ENCODE measurements at places on chromosomes 3 and 15.

DNA sequence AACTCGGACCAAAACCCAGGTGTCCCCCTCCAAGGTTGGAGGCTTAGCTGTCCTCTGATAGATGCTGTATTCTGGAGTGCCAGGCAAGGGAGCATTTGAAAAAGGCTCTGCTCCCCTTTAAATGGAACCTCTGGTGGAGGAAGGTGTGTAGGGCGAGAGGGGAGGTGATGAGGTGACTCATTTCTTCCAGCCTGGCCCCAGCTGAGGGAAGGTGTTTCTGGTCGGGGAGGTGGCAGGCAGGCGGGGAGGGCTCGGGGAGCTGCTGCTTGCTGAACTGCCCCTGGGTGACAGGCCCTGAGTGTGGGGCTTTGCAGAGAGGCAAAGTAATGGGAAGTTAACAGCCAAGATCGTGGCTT lies 18.8 kb downstream of the PSTPIP1 start:
- DNase-seq: no peak

- no peak for DNase-seq
Observed at GRCh38 chr15:55398243-55398642, 9.9 kb downstream of the CCPG1 start.

GRCh38 chr3:117195034-117195433 lies 485.5 kb downstream of the TUSC7 start:
- no peak for DNase-seq

GRCh38 chr15:50344006-50344464 lies 11.0 kb downstream of the GABPB1 start:
- no peak for DNase-seq

DNA sequence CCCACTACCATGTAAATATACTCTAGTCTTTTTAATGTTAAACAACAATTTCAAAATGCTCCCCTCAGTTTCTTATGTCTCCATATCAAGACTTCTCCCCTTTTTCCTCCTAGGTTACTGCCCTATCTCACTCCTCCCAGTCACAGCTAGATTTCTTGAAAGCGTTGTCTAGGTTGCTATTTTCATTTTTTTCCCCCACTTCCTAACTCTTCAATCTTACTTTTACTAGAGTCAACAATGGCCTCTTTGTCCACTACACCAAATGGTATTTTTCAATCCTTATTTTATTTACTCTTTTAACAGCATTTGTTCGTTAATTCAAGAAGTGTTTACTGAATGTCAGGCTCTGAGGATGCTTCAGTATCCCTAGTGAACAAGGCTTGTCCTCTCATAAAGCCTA lies 84.4 kb downstream of the VPS8 start:
- no peak for DNase-seq

DNA sequence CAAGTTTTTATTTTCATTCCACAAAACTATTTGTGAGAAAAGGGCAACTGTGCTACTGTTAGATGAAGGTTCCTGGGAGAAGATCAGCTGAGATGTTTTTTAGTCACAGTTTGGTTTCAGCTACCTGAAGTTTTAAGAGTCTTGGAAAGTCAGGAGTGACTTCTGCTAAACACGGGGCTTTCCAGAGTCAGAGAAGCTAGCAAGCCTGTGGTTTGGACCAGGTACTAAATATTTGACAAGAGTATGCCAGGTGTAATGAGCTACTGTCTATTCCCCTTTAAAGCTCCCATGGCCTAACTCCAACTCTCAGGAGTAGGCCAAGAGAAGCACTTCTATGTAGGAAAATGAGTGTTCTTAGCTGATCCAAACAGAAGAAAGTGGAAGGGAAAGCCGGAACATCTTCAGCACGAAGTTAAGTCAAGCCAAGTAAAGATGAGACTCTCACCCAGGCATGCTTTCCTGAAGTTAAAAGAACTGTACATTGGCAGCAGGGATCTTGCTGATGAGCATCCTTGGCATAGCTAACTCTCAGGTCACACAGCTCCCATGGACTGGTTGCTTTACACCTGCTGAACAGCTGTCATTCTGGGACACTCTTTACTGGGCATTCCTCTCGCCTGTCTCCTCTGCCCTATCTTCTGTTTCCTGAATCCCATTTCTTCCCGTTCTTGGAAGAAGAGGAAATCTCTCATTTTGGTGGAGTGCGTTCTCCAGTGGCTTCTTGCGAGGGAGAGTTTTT lies 22.5 kb downstream of the TM4SF18 start:
- DNase-seq: no peak

GRCh38 chr3:127038923-127039581 lies 56.1 kb downstream of the PLXNA1 start:
- DNase-seq: no peak

GRCh38 chr15:64905941-64906340 lies 5.8 kb upstream of the ANKDD1A start:
- no peak for DNase-seq

GRCh38 chr3:80233576-80233975 lies 465.8 kb upstream of the ROBO1 start:
- no peak for DNase-seq

DNA sequence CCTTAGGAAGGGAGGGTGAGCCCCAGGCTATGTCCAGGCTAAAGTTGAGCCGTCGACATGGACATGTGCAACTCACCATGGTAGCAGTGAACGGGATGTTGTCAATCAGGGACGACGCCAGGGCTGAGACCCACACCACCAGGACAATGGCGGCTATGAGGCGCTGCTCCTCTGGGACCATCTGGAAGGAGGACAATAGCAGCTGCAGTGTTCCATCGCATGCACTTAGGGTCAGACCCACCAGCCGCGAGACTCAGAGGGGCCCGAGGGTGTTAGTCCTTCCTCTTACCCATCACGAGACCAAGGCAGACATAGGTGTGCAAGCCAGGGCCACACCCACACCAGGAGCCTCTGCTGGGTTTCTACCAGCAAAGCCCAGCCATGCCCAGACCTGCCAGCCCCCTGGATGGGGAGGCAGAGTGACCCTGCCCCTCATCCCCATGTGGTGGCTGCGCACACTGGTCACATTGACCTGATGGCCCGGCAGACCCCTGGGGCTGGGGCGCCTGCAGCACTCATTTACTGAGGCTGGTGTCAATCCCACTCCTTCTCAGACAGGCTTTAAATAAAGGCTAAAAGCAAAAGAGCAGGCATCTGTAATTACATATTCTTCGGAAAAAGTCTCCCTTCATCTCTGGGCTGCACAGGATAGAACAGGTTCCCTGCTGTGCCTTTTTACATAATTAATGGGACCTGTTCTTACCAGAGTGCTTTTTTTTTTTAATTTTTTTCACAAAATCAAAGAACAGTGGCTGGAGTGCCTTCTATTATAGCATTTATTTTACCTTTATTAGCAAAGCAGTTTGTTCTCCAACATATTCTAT lies 227.8 kb downstream of the OCA2 start:
- DNase-seq: no peak

- DNase-seq: no peak
Observed at GRCh38 chr3:32076566-32076965, 29.9 kb upstream of the GPD1L start.

- no peak for DNase-seq
Observed at GRCh38 chr3:195546130-195546560, 3.0 kb upstream of the PPP1R2 start.

GRCh38 chr3:45232521-45232920 lies 6.4 kb upstream of the TMEM158 start:
- DNase-seq: no peak

GRCh38 chr3:195189821-195190220 lies 81.1 kb downstream of the XXYLT1 start:
- DNase-seq: no peak

GRCh38 chr3:5188419-5189221 lies 1.1 kb downstream of the EDEM1 start:
- DNase-seq: peak; percentile 36

DNA sequence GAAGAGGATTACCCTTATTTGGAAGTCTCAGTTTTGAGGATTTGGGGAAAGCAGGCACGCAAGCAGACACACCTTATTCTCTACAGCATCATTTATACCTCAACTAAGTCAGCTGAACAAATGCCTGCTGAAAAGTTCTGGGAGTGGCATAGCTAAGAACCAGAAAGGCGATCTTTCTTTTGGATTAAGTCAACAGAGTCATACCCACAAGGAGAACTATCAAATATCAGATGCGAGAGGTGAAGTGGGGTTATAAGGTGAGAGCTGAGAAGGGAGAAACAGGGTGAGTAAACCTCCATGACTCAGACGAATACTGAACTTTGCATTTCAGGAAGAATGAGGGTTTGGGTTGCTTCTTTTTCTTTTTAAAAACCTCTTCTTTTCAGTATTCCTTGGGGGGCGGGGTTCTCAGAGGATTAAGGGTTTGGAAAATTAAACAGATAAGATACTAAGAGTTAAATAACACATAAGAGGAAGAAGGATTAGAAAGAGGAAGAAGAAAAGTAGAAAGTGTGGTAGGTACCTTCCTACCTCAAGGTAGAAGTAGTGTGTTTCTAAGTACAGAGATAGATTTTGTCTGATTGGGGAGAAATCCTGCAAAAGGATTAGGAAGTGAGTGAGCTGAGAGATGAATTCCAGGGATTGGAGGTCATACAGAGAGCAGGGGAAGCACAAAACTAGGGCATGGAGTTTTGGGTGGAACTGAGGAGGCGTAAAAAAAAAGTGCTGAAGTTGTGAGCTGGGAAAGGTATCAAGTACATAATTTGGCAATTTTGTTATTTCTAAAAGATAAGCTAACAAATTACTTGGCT lies 41.3 kb upstream of the ICE2 start:
- no peak for DNase-seq

DNA sequence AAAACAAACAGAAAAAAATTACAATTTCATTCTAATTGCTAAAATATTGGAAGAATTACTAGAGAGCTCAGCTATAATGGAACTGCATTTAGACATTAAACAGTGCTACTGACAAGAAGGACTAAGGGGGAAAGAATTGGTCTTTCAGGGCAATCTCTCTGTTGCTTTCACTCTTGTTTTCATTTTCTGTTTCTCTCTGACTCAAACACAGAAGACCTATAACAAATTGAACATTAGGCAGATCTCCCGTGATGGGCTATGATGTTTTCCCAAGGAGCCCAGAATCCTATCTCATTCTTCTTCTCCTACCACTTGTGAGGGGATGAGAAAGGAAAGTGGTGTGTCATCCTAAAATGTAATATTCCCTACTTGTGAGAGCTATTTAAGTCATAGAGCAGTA lies 358.0 kb upstream of the TGFBR2 start:
- DNase-seq: no peak

DNA sequence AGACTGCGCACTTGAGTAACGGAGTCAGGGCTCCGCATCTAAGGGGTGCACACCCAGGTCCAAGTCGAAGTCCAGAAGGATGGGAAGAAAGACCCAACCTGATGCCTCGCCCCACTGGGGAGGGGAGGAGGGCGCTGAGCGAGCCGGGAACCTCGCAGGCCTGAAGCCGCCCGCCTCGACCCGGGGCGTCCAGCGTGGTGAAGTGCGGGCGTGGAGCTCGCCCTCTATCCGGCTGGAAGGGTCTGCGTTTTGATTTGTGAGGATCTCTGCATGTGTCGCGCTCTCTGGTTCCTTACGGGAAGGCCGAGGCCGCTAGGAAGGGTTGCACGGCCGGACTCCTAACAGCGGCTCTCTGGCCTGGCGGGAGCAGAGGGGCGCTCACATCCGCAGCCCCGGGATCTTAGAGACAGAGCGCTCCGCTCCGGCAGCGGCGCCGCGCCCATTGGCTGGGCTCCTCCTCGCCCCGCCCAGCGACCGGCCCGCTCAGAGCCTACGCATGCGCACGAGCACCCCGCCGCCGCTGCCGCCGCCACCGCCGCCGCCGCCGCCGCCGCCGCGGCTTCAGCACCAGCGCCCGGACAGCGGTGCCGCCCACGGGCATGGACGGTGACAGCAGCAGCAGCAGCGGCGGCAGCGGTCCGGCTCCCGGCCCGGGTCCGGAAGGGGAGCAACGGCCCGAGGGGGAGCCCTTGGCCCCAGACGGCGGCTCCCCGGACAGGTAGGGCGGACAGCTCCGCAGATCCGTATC lies at the start of gene DISP2:
TSS of gene DISP2 (plus strand) at position 497 of the 748 bp plus-strand sequence. CDS start at position 600, 103 bp downstream.
- DNase-seq: peak; percentile 98

- peak; percentile 90 for DNase-seq
Observed at GRCh38 chr3:196186651-196187573, 24.3 kb downstream of the ZDHHC19 start.

GRCh38 chr15:93348711-93349545 lies 259.9 kb upstream of the RGMA start:
- peak; percentile 86 for DNase-seq

- DNase-seq: peak; percentile 28
Observed at GRCh38 chr3:10471054-10471688, 34.2 kb downstream of the ATP2B2 start.

- DNase-seq: peak; percentile 99
Observed at GRCh38 chr3:153161138-153161713, 800 bp upstream of the RAP2B start.

- no peak for DNase-seq
Observed at GRCh38 chr15:72861354-72861910, 77.9 kb upstream of the ADPGK start.

- DNase-seq: no peak
Observed at GRCh38 chr3:171142985-171143384, 116.5 kb upstream of the SLC2A2 start.

DNA sequence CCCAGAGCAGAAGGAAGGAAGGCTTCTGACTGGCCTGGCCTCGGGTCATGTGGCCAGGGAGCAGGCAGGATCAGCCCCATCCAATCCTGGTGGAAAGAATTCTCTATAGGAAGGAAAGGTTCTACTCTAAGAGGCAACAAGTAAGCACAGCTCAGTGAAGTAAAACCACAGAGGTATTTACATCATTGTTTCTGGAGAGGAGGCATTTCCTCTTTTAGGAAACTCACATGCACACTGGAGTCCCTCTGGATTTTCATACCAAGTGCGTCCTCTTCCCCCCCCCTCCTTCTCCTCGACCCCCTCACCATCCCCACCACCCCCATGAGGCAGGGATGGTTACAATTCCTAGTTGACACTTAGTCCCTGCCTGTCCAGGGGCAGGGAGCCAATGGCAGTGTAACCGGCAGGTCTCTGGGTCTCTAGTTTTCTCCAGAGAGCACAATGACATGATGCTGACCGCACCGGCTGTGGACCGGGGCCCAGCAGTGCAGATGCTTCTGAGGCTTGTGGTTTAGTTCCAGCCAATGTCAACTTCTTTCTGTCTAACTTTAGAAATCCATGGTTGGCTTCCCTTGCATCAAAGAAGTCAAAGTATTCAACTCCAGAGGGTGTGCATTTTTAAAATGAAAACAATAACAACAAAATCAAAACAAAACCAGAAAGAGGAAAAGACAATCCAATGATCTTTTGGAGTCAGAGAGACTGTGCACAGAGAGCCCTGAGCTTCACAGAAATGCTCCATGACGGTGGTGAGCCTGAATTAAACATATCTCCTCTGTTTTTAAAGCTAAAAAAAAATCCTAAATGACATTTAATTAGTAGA lies 230.3 kb upstream of the TLE3 start:
- DNase-seq: no peak

DNA sequence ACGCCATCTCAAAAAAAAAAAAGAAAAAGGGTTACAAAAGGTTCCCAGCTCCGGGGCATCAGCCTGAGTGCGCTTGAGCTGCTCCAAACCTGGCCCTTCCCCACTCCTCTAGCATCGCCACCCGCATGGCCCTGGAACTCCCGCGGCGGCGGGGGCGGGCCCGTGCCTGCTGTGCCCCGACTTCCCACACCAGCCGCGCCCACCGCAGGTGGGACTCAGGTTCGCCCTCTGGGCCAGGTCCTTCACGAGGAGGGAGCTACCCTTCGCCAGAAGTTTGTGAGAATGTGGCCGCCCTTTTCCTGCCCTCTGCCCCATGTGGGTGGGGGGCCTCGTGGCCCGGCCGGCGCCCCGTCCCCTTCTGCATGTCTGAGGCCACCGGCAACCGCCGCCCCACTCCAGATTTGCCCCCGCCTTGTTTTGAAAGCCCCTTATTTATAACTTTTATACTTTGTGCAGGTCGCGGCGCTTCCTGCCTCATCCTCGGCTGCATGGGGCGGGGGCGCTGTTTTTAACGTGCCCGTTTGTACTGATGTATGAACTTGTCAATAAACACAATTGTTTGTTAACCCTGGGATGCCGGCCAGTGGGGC lies 507 bp upstream of the JMJD7 start:
- peak; percentile 56 for DNase-seq

- no peak for DNase-seq
Observed at GRCh38 chr3:95350049-95350448, 1287.2 kb downstream of the NSUN3 start.
